ENCODE measurements at places on chromosomes 2 and 18. TPM values are rescaled to one million over a fixed set of nuclear protein-coding genes. Genes with fewer than 3 reads are reported as not detected.

Gene MALL
- 114 TPM for total RNA-seq

Gene KLHL41
- total RNA-seq, result 0.21 TPM

Gene GKN1
- not detected for total RNA-seq

Gene DAW1
- 2.0 TPM for total RNA-seq

Gene GALR1
- total RNA-seq, result not detected

Gene RAB17
- total RNA-seq, result 0.55 TPM

Gene BMP10
- not detected for total RNA-seq

Gene CYB5A
- 24.9 TPM for total RNA-seq

Gene SLC11A1
- total RNA-seq, result not detected

Gene PAX8
- 0.22 TPM for total RNA-seq

Gene MAPK4
- not detected for total RNA-seq

Gene CFAP65
- total RNA-seq, result not detected
